ENCODE measurements at places on chromosomes 2 and 18. TPM values are rescaled to one million over a fixed set of nuclear protein-coding genes. Genes with fewer than 3 reads are reported as not detected.
A peak's percentile ranks its signal among the peaks of the same experiment; 100 is the strongest.

DNA sequence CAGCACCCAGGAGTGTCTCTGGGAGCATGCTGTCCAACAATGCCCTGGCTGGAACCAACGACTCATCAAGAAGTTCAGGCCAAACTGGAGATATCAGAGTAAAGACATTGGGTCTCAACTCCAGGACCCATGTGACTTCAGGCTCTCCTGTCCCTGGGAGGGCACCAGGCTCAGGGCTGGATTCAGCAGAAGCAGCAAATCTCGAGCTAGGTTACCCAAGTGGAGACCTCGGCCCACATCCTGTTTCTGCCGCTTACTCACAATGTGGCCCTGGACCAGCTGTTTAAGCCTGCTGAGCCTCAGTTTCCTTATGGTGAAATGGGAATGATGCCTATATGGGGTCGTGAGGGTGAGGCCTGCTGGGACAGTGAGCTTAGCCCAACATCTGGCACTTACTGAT lies 9.3 kb upstream of the OTOF start:
- no peak for DNase-seq
- no peaks in the 10 kb centered on the region for H3K36me3 ChIP-seq
- no peaks in the 10 kb centered on the region for H3K27me3 ChIP-seq
- H3K27ac ChIP-seq = no peak overlapping the region
- H3K4me1 ChIP-seq = no peaks in the 10 kb centered on the region

The SPDYA gene
- 4.4 TPM for total RNA-seq

DNA sequence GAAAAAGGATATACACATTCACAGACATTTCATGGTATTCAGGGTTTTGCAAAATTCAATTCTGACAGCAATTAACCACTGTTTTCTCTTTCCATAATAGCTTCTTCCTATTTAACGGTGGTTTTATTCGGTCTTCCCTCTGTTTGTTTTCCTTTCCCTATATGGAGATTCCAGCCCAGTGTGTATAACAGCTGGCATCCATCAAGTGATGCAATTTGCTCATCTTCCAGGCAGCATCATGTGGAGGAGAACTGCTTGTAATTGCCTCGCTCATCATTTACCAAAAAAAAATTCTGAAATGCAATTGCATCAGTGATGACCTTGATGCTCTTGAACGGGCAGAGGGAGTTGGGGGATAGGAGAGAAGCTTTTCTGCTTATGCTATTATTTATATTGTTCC lies 165.9 kb upstream of the PGAP1 start:
- H3K27ac ChIP-seq = no peak overlapping the region
- no peaks in the 10 kb centered on the region for H3K27me3 ChIP-seq
- H3K4me3 ChIP-seq = no peak overlapping the region
- H3K4me1 ChIP-seq = peaks cover 5% of the 10 kb centered on the region
- no peaks in the 10 kb centered on the region for H3K36me3 ChIP-seq

The LPIN1 gene
- 174 TPM for total RNA-seq

DNA sequence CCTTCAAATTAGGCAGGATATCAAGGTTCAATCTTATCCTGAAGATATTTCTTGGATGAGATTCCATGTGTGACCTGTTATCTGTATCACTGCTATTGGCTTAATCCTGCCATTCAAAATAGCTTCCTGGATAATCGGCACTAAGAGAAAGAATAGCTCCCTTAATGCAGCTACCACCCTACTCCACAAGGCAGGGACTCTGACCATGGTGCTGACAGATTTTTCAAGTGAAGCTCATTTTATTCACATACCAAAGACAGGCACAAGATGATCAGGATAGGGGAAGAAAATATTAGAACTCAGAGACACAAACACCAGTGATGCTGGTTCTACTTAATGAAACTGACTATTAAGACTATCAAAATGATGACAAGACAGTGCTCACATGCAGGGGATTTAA lies 74.9 kb downstream of the ORC4 start:
- H3K4me3 ChIP-seq = no peak overlapping the region
- no peak for DNase-seq
- no peaks in the 10 kb centered on the region for H3K27me3 ChIP-seq
- H3K36me3 ChIP-seq = no peaks in the 10 kb centered on the region
- no peaks in the 10 kb centered on the region for H3K4me1 ChIP-seq

The PKDCC gene
- 155 TPM for total RNA-seq

- H3K27me3 ChIP-seq = no peaks in the 10 kb centered on the region
- H3K36me3 ChIP-seq = no peaks in the 10 kb centered on the region
- no peak for DNase-seq
- H3K4me3 ChIP-seq = no peak overlapping the region
- no peaks in the 10 kb centered on the region for H3K4me1 ChIP-seq
Observed at GRCh38 chr2:159484532-159484931, 131.8 kb downstream of the BAZ2B start.

DNA sequence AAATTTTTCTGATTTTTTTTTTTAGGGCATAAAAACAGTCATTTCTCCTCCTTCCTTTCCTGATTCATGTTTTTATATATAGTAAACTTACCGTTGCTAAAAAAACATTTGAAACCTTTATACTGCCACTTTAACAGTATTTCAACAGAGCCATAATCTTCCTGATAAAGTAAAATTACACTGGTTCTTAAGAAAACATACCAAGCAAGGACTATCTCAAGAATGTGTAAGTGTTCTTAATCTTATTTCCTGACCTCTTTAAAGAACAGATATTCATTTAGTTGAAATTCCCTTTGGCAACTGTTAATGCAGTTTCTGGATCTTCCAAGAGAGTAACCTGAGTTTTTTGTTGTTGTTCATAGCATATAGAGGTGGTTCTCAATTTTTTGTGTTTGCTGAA lies 26.6 kb upstream of the COLEC12 start:
- no peaks in the 10 kb centered on the region for H3K27me3 ChIP-seq
- no peak overlapping the region for H3K27ac ChIP-seq
- DNase-seq = no peak

DNA sequence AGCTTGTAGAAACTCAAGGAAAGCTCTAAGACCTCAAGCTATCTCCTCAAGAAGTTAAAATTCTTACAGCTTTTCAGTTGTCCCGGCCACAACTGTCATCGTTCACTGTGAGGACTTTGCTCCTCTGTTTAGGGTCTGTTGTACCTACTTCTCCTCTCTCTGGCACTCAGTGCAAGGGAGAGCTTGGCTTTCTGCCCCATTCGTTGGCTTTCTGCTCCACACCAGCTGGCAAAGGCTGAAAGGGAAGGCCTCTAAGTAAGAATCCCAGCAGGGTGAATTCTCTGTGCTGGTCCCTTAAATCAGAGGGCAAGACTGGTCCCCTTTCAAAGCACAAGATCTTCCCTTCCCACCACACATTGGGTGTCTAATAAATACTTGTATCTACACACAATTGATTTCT lies 17.3 kb downstream of the ZBTB7C start:
- H3K36me3 ChIP-seq = no peaks in the 10 kb centered on the region
- H3K27ac ChIP-seq = peak overlapping the region; percentile 74
- peaks cover 4% of the 10 kb centered on the region for H3K4me1 ChIP-seq

GRCh38 chr18:36831139-36831538 lies 2.2 kb downstream of the KIAA1328 start:
- no peaks in the 10 kb centered on the region for H3K27me3 ChIP-seq
- H3K4me3 ChIP-seq = no peak overlapping the region
- H3K4me1 ChIP-seq = no peaks in the 10 kb centered on the region

The TTC39C gene
- total RNA-seq = 31.0 TPM

DNA sequence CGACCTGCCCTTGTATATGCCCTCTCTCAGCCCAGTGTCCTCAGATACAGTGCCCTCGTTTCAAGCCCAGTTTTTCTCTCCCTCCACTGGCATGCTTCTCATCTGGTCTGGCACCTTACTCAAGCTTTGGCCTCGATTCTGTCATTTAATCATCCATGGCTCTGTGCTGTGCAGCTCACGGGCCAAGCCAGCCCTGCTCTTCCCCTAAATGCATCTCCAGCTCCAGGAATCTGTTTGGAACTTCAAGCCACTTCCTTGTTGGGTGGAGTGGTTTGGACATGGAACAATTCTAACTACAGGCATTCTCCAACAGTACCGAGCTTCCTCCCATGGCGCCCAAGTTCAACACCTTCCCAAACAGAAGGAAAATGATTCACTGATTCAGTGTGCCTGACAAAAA lies 76.7 kb upstream of the ZNF397 start:
- no peak for DNase-seq
- H3K4me3 ChIP-seq = no peak overlapping the region
- no peaks in the 10 kb centered on the region for H3K27me3 ChIP-seq
- no peaks in the 10 kb centered on the region for H3K36me3 ChIP-seq

The GAREM2 gene
- 4.7 TPM for total RNA-seq

The SLC19A3 gene
- 49.8 TPM for total RNA-seq

- no peaks in the 10 kb centered on the region for H3K4me1 ChIP-seq
- H3K36me3 ChIP-seq = no peaks in the 10 kb centered on the region
- no peak for DNase-seq
Observed at GRCh38 chr18:31056296-31056695, 13.8 kb upstream of the DSC3 start.

The PGAP1 gene
- total RNA-seq = 13.2 TPM

- no peak overlapping the region for H3K27ac ChIP-seq
- H3K27me3 ChIP-seq = no peaks in the 10 kb centered on the region
- no peaks in the 10 kb centered on the region for H3K36me3 ChIP-seq
- H3K4me3 ChIP-seq = no peak overlapping the region
- DNase-seq = no peak
- H3K4me1 ChIP-seq = no peaks in the 10 kb centered on the region
Observed at GRCh38 chr2:176891857-176892256, 320.7 kb upstream of the HNRNPA3 start.

- no peaks in the 10 kb centered on the region for H3K27me3 ChIP-seq
- H3K36me3 ChIP-seq = no peaks in the 10 kb centered on the region
- H3K4me1 ChIP-seq = no peaks in the 10 kb centered on the region
Observed at GRCh38 chr2:6031200-6031867, 339.1 kb downstream of the SOX11 start.

DNA sequence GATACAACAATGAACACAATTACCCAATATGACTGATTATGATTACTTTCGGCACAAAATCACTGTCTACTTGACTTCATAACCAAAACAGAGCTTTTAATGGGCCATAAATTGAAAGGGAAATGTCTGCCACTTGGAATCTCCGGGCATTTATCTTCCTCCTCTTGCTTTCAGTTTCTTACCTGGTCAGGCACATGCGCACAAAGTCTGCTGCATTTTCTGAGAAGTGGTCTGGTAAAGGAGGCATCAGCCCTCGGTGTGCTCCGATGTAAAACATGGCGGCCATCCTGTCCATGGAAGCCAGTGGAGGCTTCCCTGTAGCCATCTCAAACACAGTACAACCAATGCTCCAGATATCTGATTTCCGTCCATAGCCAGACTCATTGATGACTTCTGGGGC lies 62.0 kb downstream of the CCNT2 start:
- H3K4me1 ChIP-seq = no peaks in the 10 kb centered on the region
- no peak overlapping the region for H3K27ac ChIP-seq
- no peak for DNase-seq
- H3K4me3 ChIP-seq = no peak overlapping the region
- no peaks in the 10 kb centered on the region for H3K36me3 ChIP-seq

- H3K27me3 ChIP-seq = no peaks in the 10 kb centered on the region
- H3K4me3 ChIP-seq = no peak overlapping the region
- no peak for DNase-seq
- no peaks in the 10 kb centered on the region for H3K36me3 ChIP-seq
- peaks cover 4% of the 10 kb centered on the region for H3K4me1 ChIP-seq
Observed at GRCh38 chr18:49399003-49399402, 61.4 kb downstream of the DYM start.

DNA sequence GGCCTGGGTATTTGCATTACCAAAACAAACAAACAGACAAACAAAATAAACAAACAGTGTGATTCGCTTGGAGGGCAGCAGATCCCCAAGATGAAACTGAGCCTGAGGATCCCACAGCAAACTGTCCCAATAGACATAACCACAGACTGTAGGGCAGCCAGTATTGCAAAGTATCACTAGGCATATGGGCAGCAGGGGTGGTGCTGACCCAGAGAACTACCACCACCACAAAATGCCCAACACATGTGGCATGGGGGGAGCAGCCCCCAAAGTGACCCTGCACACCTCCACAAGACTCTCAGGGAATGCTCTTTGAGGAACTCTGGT lies 330.1 kb downstream of the CYRIA start:
- no peaks in the 10 kb centered on the region for H3K36me3 ChIP-seq
- no peak for DNase-seq
- no peaks in the 10 kb centered on the region for H3K27me3 ChIP-seq

DNA sequence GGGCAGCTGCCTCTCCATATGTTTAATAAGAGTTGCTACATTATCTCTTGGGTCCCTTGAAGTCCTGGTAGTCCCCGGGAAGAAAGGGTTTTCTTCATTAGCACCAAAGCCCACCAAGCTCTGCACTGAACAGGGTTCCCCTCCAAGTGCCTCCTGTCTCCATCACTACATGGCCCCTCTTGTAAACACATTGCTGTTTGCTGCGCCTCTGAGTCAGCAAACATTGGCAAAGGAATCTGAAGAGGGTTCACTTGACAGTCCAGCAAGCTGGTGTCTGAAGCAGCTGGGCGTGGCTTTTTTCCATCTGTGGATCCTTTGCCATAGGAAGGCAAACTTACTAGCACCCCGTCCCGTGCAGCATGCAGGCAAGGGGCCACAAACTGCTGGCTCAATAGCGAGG lies 82.8 kb downstream of the TEX51 start:
- H3K4me1 ChIP-seq = no peaks in the 10 kb centered on the region
- no peak overlapping the region for H3K4me3 ChIP-seq
- no peak overlapping the region for H3K27ac ChIP-seq

DNA sequence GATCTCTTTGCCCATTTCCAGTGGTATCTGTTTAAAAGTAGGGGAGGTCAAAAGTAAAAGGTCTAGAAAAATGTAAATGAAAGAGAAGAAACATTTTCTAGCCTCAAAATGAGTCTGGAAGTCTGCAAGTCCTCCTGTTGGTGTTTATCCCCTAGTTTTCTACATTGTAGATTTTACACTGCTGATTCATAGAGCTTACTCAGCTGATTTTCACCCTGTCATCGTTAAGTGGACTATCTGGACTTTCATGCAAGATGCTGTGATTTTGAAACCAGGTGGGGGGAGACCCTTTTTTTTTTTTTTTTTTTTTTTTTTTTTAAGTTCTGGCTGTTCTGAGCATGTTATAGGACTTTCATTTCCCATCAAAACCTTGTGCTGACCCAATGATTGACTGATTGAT lies 10.3 kb downstream of the HOXD3 start:
- no peak overlapping the region for H3K27ac ChIP-seq
- peaks cover 82% of the 10 kb centered on the region for H3K27me3 ChIP-seq
- H3K4me3 ChIP-seq = no peak overlapping the region

The KCNJ3 gene
- total RNA-seq = 31.5 TPM

DNA sequence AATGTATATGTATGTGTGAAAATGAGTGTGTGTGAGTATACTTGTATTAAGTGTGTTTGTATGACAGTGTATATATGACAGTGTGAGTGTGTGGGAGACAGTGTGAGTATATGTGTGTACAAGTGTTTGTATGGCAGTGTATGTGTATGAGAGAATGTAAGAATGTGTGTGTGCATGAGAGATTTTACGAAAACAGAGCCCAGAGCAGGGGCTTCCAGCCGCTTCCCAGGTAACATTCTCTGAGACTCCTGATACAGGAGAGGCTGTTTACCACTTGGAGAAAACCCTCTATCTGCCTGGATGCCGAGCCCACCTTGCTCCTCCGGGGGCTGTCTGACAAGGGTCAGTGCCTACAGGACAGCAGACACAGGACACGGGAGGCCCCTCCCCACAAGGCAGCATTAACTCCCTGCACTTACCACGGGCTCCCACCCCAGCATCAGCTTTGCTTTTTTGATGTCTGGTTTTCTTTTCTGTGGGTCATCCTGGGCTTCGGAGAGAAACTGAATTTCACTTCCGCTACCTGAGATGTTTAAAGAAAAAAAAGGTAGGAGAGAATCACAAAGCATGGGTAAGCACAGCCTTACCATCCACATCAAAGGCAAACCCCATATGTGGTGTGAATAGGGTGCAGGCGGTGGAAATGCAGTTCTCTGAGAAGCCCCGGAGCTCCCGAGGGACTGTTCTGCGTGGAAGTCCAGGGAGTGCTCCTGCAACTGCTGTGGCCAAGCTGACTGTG lies 97.6 kb downstream of the UXS1 start:
- H3K27ac ChIP-seq = no peak overlapping the region
- H3K27me3 ChIP-seq = no peaks in the 10 kb centered on the region
- H3K4me3 ChIP-seq = no peak overlapping the region

Measured in tibial nerve (tissue), 4 donors.